ENCODE measurements at places on chromosomes 4 and X.

GRCh38 chrX:155086202-155086840 lies 15.0 kb downstream of the BRCC3 start:
- DNase-seq: peak; percentile 21

DNA sequence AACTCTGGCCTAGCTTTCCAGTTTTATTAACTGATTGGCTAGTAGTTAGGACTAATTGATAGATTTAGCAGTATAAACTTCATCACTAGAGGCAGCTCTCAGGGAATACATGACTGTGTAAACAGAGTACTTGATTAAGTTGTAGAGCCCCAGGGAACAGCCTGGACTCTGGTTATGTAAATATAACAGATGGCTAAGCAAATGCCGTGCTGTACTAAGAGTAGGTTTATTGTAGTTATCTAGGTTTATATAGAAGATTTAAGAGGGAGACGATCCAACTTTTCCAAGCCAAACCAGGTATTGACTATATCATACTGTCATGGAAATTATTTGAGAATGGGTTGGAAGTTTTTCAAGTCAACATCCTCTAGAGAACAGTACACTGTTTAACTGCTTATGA lies 463.4 kb upstream of the GRID2 start:
- DNase-seq: no peak

GRCh38 chr4:123060039-123060770 lies 137.8 kb upstream of the NUDT6 start:
- no peak for DNase-seq

GRCh38 chr4:81758574-81759264 lies 287.0 kb upstream of the RASGEF1B start:
- DNase-seq: no peak

DNA sequence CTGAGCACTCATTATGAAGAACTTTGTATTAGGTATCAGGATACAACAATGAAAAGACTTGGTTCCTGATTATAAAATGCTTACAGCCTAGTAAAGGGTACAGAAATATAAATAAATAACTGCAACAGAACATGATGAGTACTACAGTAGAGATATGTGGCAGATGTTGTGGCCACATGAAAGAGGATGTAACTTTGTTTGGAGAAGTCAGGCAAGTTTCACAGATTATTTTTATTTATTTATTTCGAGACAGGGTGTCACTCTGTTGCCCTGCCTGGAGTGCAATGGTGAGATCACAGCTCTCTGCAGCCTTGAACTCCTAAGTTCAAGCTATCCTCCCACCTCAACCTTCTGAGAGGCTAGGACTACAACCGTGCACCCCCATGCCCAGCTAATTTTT lies 15.8 kb upstream of the UBE2K start:
- DNase-seq: no peak

DNA sequence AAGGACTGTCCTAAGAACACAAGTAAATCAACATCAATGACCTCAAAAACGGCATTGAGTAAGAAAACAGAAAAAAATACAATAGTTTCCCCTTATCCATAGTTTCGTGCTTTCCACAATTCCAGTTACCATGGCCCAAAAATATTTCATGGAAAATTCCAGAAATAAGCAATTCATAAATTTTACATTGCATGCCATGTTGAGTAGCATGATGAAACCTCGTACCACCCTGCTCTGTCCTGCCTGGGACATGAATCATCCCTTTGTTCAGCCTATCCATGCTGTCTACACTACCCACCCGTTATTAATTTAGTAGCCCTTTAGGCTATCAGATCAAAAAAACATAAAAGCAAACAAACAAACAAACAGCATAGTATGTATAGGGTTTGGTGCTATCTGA lies 51.1 kb downstream of the KLF3 start:
- DNase-seq: no peak

GRCh38 chr4:72977936-72978485 lies 91.5 kb downstream of the COX18 start:
- DNase-seq: no peak

GRCh38 chrX:107576392-107576791 lies 51.9 kb upstream of the PRPS1 start:
- no peak for DNase-seq

- DNase-seq: no peak
These were observed 52.5 kb upstream of the TTC29 start for GRCh38 chr4:146998157-146998556.

DNA sequence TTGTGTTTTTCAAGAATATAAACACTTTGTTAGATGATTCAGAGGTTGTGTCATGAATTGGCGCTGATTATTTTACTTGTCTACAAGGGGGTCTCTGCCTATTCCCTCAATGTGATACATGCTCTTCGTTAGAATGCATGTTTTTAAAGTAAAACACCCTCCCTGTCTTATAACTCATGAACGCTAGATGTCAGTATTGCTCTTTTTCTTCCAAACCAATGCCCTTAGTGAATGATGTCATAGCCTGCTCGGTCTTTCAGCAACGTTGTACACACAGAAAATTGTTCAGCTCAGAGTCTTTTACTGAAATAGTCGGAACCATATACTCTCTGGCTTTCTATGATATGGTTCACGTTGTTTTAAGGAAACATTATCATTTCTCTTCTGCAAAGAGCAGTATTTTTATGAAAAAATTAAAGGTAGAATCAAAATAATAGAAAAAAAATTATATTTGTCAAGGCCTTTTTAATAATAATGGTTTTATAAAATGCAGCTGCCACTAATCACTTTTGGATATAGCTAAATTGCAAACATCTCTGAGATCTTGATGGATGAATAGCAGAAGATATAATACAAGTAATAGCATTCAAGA lies 292.9 kb downstream of the TLL1 start:
- DNase-seq: no peak

DNA sequence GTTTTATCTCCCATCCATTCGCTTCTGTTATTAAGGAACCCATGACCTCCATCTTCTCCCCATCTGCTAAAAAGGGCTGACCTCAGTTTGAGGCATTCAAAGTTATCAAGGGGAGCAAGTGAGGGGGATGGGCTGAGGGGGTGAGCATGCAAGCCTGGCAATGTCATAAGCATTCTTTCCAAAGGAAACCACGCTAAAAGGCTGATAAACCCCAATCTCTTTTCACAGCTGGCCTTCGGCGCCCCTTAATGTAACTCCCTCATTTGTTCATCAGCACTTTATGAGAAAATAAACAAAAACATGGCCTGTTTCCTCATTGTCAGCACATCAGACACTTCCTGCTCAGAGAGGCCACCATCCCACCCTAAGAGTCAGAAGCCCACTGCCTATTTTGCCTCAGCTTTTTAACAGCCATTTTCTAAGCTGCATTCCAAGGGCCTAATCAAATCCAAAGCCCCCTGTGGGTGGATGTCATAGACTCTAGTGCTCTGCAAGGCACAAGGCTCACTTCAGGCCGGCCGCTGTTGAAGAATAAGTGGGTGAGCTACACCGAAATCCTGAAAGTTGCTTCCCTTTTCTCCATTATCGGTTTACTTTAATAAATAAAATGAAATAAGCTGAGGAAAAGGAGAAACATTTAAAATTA lies 92.0 kb upstream of the SRD5A3 start:
- no peak for DNase-seq

DNA sequence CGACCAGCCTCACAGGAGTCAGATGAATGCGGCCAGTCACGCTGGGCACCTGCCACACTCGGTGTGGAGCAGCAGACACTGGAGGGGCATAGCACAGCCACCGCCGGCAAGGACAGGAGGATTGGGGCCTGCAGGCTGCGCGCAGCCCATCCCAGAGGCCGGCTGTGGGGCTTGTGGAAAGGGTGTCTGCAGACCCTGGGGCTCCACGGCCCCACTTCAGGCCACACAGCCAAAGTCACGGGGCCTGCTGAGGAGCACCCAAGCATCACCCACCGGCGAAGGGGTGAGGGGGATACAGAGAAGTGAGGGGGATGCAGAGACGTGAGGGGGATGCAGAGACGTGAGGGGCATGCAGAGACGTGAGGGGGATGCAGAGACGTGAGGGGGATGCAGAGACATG lies 70.1 kb downstream of the FAM53A start:
- DNase-seq: no peak

DNA sequence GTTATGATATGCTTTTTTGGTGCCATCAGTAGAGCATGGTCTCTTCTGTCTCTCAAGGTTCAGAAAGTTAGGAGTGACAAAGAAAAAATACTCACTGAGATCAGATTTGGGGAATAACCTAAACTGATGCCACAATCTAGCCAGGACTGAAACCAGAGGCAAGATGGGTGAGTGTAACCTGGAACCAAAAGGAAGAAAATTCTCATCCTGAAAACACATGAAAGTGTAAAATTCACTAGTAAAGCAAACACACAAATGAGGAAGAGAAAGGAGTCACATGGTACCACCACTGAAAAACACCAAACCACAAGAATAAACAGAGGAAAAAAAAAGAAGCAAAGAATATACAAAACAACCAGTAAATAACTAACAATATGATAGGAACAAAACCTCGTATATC lies 96.4 kb downstream of the ANXA10 start:
- DNase-seq: no peak

DNA sequence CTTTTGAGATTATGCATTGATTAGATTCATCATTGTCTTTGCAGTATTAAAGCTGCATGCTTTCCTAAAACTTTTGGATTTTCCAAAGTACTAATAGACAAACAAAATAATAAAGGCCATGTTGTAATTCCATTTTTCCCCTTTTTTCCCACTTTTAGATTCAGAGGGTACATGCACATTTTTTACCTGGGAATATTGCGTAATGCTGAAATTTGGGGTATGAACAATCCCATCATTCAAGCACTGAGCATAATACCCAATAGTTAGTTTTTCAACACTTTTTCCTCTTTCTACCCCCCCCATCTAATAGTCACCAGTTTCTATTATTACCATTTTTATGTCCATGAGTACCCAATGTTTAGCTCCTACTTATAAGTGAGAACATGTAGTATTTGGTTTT lies 1863.6 kb downstream of the STIM2 start:
- DNase-seq: no peak

DNA sequence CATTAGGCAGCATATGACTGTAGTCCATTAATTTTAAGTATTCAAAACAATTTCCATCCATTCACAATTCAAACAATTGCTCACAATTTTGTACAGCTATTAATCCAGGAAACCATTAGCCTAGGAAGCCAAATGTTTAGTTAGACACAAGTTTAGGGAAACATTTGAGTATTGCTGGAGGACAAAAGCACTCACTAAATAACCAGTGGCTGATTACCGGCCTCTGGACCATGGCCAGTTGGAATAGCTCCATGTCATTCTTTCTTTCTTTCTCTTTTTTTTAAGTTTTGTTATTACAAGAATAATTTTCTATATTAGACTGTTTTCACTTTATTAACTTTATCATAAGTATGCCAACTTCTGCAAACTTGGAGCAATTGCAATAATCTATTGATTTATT lies 31.3 kb downstream of the TRIML2 start:
- no peak for DNase-seq

GRCh38 chr4:92090887-92091286 lies 212.9 kb upstream of the GRID2 start:
- DNase-seq: no peak

DNA sequence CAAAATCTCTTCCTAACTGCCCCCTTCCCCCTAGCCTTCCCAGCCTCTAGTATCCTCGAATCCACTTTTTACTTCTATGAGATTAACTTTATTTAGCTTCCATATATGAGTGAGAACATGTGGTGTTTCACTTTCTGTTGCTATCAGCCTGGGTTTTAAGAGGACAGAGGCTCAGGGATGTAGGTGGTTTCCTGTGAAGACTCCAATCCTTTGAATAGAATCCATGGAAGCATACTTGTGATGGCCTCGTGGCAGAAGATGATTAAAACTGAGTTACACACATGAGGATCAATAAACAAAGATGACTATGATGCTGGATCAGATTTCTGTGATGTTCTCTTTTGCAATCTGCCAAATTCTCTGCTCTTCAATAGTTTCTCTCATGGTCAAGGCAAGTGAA lies 29.8 kb downstream of the CD99L2 start:
- DNase-seq: no peak

GRCh38 chr4:75678473-75678872 lies 5.3 kb upstream of the G3BP2 start:
- no peak for DNase-seq

- no peak for DNase-seq
These were observed 1701.5 kb upstream of the TENM3 start for GRCh38 chr4:180541678-180542077.

DNA sequence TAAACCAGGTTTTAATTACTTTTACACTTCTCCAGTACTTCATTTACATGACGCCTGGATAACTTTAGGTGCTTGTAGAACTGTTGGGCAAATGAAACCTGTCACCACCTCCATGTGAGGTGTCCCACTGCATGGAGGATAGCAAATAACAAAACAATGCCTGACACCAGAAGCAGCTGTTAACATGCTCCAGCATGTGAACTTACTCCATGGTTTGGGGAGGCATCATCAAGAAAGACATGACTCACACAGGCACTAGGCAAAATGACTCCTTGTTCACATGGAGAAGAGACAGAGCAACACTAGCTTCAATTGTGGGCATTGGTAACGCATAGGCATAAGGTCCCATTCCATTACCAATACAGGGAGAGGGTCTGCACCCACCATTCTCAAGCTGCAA lies 198.1 kb upstream of the F9 start:
- no peak for DNase-seq

DNA sequence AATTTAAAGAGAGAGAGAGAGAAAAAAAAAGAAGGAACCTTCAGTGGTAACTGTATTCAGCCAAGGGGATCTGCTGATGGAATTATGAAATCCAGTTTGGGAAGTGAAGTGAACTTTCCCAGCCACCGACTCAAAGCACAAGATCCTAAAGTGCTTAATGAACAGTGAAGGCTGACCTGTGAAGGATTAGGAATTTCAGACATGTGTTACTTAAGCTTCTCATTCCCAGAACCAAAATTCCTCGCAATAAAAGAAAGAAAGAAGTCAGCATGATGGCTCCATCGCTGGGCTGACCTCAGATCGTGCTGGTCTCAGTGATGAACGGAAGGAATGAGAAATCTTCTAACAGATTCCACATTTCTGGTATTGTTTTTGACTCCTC lies 135.2 kb downstream of the ARSF start:
- no peak for DNase-seq

DNA sequence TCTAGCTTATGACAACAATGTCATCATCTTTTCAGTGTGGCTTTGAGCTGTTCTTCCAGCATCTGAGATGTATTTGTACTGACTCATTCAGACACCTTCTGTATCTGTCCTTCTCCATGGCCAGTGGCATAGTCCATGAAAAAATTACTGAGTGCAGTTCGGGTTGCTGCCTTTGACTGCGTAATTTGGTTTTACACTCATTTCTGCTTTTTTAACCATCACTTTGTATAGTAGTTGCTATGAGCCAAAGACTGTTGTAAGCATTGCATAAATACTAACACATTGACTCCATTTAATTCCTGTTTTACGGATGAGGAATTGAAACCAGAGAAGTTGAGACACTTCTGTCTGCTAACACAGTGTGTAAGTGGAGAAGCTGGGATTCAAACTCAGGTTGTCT lies 190.7 kb upstream of the MID1 start:
- no peak for DNase-seq

DNA sequence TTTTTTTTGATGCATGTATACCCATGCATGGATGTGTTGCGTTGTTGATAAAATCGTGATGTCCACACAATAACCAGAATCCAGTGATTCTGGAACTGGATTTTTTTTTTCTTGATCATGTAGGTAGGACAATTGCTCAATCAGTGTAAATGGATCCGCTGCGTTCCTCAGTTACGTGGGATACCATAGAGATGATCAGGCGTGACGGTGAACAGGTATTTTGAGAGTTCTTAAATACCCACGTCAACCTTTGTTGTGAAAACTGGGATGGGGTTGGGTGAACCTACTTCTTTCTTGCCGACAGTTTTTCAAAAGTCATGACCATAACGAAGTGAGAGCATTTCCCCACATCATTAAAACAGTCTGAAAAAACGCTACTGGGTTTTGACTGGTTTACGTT lies 913 bp upstream of the SMIM10L2A start:
- no peak for DNase-seq
